Activated naive CD8-positive, alpha-beta T cell treated with anti-CD3 and anti-CD28 coated beads, Interleukin-2, amount 10 ng/mL, durations not matched to agents 7 days and 5 days (primary cell): ENCODE measurements at places on chromosomes 2 and 18. TPM values are rescaled to one million over a fixed set of nuclear protein-coding genes. Genes with fewer than 3 reads are reported as not detected.

Gene GPAT2
- 15.0 TPM for total RNA-seq

Gene PLEKHH2
- 1.9 TPM for total RNA-seq

Gene SETBP1
- 1.9 TPM for total RNA-seq

Gene ZBTB7C
- total RNA-seq, result not detected

Gene ABCG5
- total RNA-seq, result not detected

Gene IFIH1
- total RNA-seq, result 45.9 TPM

Gene HOXD3
- not detected for total RNA-seq

Gene FTCDNL1
- 1.7 TPM for total RNA-seq

Gene CRYGD
- total RNA-seq, result not detected

Gene RAB1A
- total RNA-seq, result 61.9 TPM

Gene SCG2
- not detected for total RNA-seq

Gene MEP1B
- total RNA-seq, result not detected

Gene DTYMK
- 67.9 TPM for total RNA-seq

Gene DUSP11
- total RNA-seq, result 32.2 TPM
